ENCODE measurements at places on chromosomes 4 and X.

DNA sequence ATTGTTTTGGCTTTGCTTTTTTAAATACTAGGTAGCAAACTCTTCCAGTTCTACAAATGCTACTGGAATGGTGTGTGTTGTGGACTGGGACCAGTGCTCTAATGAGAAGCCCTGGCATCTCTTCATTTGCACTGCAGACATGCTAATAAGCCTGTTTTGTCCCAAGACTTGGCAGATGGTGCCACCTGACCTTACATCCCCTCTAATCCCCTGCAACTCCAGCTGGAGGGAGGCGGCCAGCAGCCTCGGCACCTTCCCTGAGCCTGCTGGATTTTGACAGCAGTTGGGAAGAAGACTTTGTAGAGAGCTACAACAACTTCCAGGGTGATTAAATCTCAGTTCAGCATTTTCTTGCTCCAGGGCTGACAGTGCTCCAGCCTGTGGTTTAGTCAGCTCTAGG is 200.0 kb downstream of the DCLK2 start:
- no peak for DNase-seq

DNA sequence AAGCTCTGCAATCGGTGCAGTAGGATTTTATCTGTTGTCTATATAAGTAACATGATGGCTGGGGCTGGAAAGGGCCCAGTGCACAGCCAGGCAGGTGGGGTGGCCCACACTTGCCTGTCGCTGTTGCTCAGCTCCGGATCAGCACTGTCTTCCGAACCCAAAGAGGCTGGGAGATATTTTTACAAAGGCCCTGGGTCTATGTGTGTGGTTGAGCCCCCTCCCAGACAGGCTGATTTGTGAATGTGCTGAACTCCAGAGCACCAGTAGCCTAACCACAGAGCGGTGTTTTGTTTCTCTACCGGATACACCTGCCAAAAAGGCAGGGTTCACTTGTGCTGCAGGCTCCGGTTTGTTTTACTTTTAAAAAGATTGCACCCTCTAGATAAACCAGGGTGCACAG is 33.5 kb upstream of the CHRNA9 start:
- DNase-seq = no peak

- DNase-seq = no peak
Measured at GRCh38 chrX:53122013-53122412, 28.1 kb downstream of the KANTR start.

- peak; percentile 24 for DNase-seq
Measured at GRCh38 chr4:140866492-140867005, 110.4 kb upstream of the TBC1D9 start.

GRCh38 chrX:49951524-49952193 is 29.3 kb downstream of the CLCN5 start:
- DNase-seq = no peak

DNA sequence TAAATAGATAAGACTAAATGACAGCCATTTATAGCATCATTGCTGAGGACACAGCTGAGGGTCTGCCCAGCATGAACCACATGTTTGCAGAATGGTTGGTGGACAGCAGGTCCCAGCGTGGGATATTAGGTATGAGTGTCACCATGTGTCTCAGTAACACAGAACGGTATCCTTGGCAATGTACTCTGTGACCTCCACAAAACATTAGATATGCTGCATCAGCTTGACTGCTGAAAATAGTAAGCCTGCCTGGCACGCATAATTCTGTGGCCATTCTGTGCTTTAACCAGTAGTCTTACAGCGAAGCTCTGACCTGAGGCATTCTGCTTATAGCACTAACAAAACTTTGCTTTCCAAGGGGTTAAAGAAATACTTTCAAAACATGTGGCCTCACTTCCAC is 32.0 kb downstream of the LIMCH1 start:
- DNase-seq = no peak

DNA sequence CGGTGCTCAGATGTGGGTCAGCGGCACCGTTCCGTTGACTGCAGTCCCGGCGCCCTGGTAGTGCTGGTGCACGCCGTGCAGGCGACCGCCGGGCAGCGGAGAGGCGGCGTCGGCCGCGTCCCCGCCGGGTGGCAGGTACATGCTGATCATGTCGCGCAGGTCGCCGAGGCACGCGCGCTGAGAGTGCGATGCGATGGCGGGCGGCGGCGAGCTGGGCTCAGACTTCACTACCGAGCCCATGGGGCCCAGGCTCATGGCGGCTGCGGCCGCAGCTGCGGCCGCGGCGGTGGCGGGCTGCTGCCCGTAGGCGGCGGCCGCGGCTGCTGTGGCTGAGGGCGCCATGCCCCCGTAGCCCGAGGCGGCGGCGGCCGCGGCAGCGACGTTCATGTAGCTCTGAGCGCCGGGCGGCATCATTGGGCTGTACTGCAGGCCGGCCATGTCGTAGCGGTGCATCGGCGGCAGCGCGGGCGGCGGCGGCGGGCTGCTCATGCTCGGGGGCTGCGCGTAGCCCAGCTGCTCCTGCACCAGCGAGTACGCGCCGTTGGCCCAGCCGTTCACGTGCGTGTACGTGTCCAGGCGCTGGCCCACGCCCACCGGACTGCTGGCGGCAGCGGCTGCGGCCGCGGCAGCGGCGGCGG is 1.0 kb downstream of the SOX3 start:
- peak; percentile 20 for DNase-seq

GRCh38 chr4:113505044-113505443 is 256.5 kb downstream of the CAMK2D start:
- DNase-seq = no peak

DNA sequence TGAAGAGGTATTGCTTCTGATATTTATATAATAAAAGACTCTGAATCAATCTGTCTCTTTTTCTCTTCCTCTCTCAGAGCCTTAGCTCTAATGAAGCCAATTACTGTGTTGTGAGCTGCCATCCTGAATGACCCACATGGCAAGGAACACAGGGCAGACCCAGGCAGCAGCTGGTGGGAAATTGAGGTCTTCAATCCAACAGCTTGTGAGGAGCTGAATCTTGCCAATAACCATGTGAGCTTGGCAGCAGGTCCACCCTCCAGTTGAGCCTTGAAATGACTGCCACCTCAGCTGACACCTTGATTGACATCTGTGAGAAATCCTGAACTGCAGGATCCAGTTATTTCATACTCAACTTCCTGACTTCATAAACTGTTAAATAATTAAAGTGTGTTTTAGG is 149.4 kb downstream of the NDST4 start:
- DNase-seq = peak; percentile 17

GRCh38 chr4:118918388-118918787 is 29.7 kb downstream of the SYNPO2 start:
- DNase-seq = no peak

Measured in NCI-H2227 treated with DMSO at 0.1 percent for 48 hours (cell line).